ENCODE measurements at places on chromosomes 12 and 14. TPM values are rescaled to one million over a fixed set of nuclear protein-coding genes. Genes with fewer than 3 reads are reported as not detected.
A peak's percentile ranks its signal among the peaks of the same experiment; 100 is the strongest.

The DHRS2 gene
- total RNA-seq, result 1.3 TPM

The AKAP3 gene
- total RNA-seq, result 3.0 TPM

The CLEC2A gene
- not detected for total RNA-seq

The GPR135 gene
- total RNA-seq, result 15.2 TPM

The KCNMB4 gene
- 6.7 TPM for total RNA-seq

The REM2 gene
- total RNA-seq, result 0.98 TPM

The BCL11B gene
- not detected for total RNA-seq

The TEAD4 gene
- 47.7 TPM for total RNA-seq

- H3K27me3 ChIP-seq, result no peaks in the 10 kb centered on the region
- H3K4me3 ChIP-seq, result no peak overlapping the region
- peak; percentile 2 for DNase-seq
- no peak overlapping the region for H3K27ac ChIP-seq
These were observed 141.7 kb downstream of the SYT1 start for GRCh38 chr12:79006306-79006705.

GRCh38 chr14:61147831-61148549 is 133.1 kb downstream of the TMEM30B start:
- DNase-seq, result no peak
- no peak overlapping the region for H3K4me3 ChIP-seq
- H3K27me3 ChIP-seq, result no peaks in the 10 kb centered on the region
- H3K27ac ChIP-seq, result no peak overlapping the region
- H3K36me3 ChIP-seq, result no peaks in the 10 kb centered on the region

- H3K27me3 ChIP-seq, result no peaks in the 10 kb centered on the region
- H3K27ac ChIP-seq, result no peak overlapping the region
- no peaks in the 10 kb centered on the region for H3K36me3 ChIP-seq
- no peak overlapping the region for H3K4me3 ChIP-seq
- H3K4me1 ChIP-seq, result no peaks in the 10 kb centered on the region
These were observed 31.9 kb downstream of the CEP83 start for GRCh38 chr12:94427501-94428381.

DNA sequence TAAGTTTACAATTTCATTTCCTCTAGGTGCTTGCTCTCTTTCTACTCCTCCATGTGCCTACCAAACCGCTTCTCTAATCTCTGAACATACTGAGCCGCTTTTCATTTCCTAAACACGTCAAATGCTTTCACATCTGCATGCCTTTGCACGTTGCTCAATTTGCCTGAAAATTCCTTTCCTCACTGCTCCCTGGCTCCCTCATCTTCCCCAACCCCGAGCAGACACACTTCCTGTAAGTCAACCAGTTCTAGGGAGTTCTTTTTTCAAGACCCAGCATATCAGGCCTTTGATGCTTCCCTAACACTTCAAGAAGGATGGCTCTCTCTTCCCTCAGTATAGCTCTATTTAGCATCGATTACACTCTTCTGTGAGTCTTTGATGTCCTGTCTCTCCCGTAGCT is 50.3 kb downstream of the LMO3 start:
- DNase-seq, result no peak
- H3K4me1 ChIP-seq, result no peaks in the 10 kb centered on the region
- H3K4me3 ChIP-seq, result no peak overlapping the region
- H3K36me3 ChIP-seq, result no peaks in the 10 kb centered on the region

DNA sequence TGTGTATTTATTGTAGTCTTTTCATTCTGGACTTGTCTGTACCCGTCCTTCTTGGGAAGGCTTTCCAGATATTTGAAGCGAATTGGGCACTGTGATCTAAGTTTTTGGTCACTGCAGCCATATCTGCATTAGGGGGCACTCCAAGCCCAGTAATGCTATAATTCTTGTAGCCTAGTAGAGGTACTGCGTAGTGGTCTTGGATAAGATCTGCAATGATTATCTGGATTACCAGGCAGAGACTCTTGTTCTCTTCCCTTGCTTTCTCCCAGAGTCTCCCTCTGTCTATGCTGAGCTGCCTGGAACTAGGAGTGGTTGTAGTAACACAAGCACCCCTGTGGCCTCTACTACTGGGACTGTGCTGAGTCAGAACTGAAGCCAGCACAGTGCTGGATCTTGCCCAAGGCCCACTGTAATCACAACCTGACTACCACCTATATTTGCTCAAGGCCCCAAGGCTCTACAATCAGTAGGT is 30.0 kb downstream of the SLC38A2 start:
- 0 out of 2 replicates have a peak, but pooled peaks cover 11% of the 10 kb centered on the region for H3K4me1 ChIP-seq
- H3K36me3 ChIP-seq, result no peaks in the 10 kb centered on the region
- no peak overlapping the region for H3K4me3 ChIP-seq
- no peak for DNase-seq
- no peaks in the 10 kb centered on the region for H3K27me3 ChIP-seq

DNA sequence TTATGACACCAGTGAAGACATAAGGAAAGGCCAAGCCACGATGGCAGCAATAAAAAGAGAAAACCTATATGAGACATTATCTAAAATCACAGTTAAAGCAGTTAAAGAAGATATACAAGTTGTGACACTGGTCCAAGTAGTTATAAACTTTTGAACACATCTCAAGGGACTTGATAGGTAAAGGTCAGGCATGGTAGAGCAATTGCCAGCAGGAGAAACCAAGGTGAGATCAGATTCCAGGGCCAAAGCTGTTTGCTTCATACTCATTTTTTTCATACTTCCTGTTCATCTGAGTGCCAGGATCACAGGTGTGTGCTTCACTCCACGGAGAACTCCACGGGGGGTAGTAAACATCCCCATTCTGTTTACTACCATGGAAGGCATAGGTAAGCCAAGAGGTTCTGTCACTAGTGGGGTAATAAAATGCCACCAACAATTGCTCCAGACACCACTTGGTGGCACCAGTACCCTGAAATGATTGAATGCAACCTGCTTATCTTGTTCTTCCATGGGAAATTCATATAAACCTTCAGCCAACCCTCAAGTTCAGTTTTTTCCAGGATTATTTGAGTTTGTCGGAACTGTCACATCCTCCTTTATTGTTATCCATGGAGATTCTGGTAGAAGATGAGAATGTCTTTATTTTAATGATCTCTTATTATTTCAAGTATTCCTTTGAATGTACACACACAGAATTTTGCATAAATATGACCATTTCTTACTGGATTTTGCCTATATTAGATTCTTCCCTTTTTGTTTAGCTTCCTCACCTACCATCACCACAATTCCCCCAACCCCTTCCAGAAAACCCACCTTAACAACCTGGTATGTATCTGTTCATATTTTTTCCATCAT is 59.2 kb upstream of the TSPAN8 start:
- no peak overlapping the region for H3K27ac ChIP-seq
- no peaks in the 10 kb centered on the region for H3K4me1 ChIP-seq
- H3K36me3 ChIP-seq, result no peaks in the 10 kb centered on the region
- DNase-seq, result peak; percentile 36
- no peaks in the 10 kb centered on the region for H3K27me3 ChIP-seq

GRCh38 chr14:67583711-67584644 is 16.1 kb downstream of the PIGH start:
- H3K27me3 ChIP-seq, result no peaks in the 10 kb centered on the region
- no peaks in the 10 kb centered on the region for H3K36me3 ChIP-seq

- H3K27me3 ChIP-seq, result no peaks in the 10 kb centered on the region
- no peak overlapping the region for H3K27ac ChIP-seq
- no peak overlapping the region for H3K4me3 ChIP-seq
- no peaks in the 10 kb centered on the region for H3K36me3 ChIP-seq
- no peaks in the 10 kb centered on the region for H3K4me1 ChIP-seq
- DNase-seq, result no peak
These were observed 57.9 kb upstream of the TMX1 start for GRCh38 chr14:51182131-51182565.

- no peak overlapping the region for H3K27ac ChIP-seq
- no peaks in the 10 kb centered on the region for H3K36me3 ChIP-seq
- H3K27me3 ChIP-seq, result no peaks in the 10 kb centered on the region
- no peak for DNase-seq
- no peaks in the 10 kb centered on the region for H3K4me1 ChIP-seq
These were observed 88.4 kb upstream of the DYNC1H1 start for GRCh38 chr14:101875727-101876554.

DNA sequence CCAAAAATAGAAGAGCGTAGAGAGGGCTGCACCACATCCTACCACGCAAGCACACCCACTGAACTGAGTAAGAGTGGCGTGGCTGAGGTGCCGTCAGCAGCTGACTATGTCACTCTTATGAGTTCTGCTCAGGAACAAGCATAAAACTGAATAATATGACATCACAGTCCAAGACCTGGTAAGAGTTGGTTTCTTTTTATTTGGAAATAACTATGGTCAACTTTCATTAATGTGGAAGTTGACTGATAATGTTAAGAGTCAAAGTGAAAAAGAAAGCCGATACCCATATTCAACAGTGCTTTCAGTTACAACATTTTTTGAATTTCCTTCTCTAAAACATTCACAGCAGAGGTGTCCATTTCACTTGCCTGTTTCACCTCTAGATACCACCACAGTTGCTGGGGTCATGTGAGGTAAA is 44.6 kb downstream of the GNS start:
- H3K4me1 ChIP-seq, result no peaks in the 10 kb centered on the region
- peaks cover 6% of the 10 kb centered on the region for H3K36me3 ChIP-seq
- H3K27me3 ChIP-seq, result no peaks in the 10 kb centered on the region
- no peak for DNase-seq
- H3K27ac ChIP-seq, result no peak overlapping the region
- H3K4me3 ChIP-seq, result no peak overlapping the region

- no peaks in the 10 kb centered on the region for H3K36me3 ChIP-seq
- no peaks in the 10 kb centered on the region for H3K27me3 ChIP-seq
- no peak overlapping the region for H3K27ac ChIP-seq
- H3K4me1 ChIP-seq, result no peaks in the 10 kb centered on the region
- DNase-seq, result no peak
These were observed 16.1 kb upstream of the NUAK1 start for GRCh38 chr12:106154751-106155273.

DNA sequence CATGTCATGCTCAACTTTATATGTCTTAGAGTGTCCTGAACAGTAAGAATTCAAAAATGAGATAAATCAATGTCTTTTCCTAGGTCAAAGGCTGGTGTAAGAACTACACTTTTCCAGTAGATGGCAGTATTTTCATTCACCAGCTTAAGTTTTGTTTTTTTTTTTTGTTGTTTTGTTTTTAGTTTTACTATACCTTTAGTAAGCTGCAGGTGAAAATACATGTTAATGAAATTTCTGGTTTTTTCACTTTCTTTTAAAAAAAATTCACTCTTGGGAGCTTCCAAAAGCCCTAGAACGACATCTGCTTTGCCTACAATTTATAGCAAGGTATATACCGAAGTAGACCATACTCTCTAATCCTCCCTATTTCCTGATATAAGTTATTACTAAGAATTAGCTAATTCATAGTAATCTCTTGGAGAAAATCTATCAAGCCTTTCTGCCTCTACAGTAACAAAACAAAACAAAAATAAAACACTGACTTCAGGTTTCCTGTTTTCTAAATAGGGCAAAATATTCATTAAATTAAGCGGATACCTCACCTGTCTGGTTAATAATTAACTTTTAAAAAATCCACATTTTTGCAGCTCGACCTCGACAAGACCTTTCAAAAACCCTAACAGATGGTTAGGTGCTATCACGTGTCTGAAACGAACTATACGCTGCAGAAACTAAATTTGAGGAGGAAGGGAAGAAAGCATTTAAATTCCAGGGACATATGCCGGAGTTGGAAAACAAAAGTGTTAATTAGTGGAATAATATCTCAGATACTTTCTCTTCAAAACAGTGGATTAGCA is 2.7 kb upstream of the SAMD4A start:
- H3K4me1 ChIP-seq, result peaks cover 15% of the 10 kb centered on the region
- H3K27ac ChIP-seq, result peak overlapping the region; percentile 71
- H3K36me3 ChIP-seq, result no peaks in the 10 kb centered on the region
- DNase-seq, result no peak
- H3K4me3 ChIP-seq, result peak overlapping the region; percentile 78
- no peaks in the 10 kb centered on the region for H3K27me3 ChIP-seq

- no peaks in the 10 kb centered on the region for H3K4me1 ChIP-seq
- no peak overlapping the region for H3K27ac ChIP-seq
- no peaks in the 10 kb centered on the region for H3K36me3 ChIP-seq
- DNase-seq, result no peak
- no peaks in the 10 kb centered on the region for H3K27me3 ChIP-seq
- H3K4me3 ChIP-seq, result no peak overlapping the region
These were observed 64.1 kb downstream of the PRICKLE1 start for GRCh38 chr12:42525444-42525843.

- H3K27ac ChIP-seq, result no peak overlapping the region
- H3K4me3 ChIP-seq, result no peak overlapping the region
- H3K4me1 ChIP-seq, result peaks cover 5% of the 10 kb centered on the region
- DNase-seq, result no peak
These were observed 214.4 kb upstream of the ALG10B start for GRCh38 chr12:38102197-38102596.

DNA sequence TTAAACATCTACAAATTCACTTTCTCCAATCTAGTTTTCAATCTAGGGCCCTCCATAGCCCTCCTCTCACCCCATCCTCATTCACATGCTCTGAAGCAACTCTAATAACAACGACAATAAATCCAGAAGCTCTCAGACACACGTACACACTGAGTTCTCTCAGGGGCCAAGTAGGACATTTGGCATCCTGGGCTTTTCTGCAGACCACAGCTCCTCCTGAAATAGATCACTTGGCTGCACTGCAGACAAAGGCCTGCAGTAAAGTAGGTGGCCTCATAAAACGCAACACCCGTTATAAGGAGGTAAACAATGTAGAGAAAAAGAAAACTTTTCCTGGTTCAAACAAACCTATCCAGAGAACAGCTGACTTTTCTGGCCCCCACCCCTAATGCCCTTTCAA is 111.2 kb downstream of the TMTC1 start:
- H3K27ac ChIP-seq, result no peak overlapping the region
- no peaks in the 10 kb centered on the region for H3K36me3 ChIP-seq
- no peaks in the 10 kb centered on the region for H3K4me1 ChIP-seq
- no peak overlapping the region for H3K4me3 ChIP-seq
- H3K27me3 ChIP-seq, result no peaks in the 10 kb centered on the region

DNA sequence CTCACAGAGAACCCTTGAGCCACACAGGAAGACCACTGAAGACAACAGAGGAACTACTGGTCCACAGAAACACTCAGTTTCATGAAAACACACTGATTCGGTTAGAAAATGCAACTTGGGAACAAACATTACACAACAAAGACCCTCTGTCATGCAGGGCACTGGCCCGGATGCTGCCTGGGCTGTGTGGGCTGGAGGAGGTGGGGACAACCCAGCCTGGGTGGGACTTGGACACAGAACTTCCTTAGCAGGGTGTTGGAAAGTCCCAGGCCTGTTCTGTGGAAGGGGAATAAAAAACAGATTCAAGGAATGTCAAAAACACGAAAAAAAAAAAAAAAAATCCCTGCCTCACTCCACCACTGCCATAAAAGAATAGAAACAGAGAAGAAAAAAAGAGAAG is 181.0 kb downstream of the MON2 start:
- H3K4me1 ChIP-seq, result no peaks in the 10 kb centered on the region
- H3K27me3 ChIP-seq, result no peaks in the 10 kb centered on the region
- no peak for DNase-seq

- no peaks in the 10 kb centered on the region for H3K27me3 ChIP-seq
- no peak for DNase-seq
- H3K27ac ChIP-seq, result no peak overlapping the region
- H3K4me3 ChIP-seq, result no peak overlapping the region
These were observed 80.8 kb downstream of the GRIP1 start for GRCh38 chr12:66598079-66598478.
